DMS153 (cell line): ENCODE measurements at places on chromosomes 7 and 10.

DNA sequence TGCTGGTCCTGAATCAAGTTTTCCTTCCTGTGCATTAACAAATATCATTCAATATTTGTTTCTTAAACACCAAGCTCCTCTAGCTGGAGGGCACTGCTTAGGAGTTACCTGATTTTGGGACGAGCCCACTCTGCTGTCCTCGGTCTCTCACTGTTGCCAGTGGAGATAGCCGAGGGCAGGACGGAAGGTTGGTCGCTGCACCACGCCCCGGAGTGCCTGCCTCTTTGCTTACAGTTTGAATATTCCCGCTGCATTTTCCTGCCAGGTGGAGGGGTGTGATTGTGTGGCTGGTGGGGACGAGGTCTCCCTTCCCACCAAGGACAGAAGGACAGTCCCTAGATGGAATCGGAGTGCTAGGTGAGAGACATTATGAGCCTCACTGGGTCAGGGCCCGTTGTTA, 201.5 kb downstream of the DNAJB6 start:
- DNase-seq, result no peak

DNA sequence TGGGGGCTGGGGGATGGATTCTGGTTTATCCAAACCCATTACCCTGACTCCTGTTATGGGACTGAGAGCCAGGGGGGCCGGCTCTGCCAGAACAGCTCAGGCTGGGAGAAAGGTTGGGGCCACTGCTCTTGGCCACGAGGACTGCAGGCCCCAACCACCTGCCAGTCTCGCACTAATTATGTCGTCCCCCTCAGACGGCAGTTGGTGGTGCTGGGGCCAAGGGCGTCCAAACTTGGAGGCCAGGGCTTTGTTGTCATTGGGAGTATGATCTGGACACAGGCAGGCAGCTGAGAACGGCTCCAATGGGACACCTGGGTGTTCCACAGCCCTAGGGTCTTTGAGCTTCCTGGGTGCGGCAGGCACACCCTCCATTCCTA, 34.7 kb downstream of the DRGX start:
- no peak for DNase-seq

DNA sequence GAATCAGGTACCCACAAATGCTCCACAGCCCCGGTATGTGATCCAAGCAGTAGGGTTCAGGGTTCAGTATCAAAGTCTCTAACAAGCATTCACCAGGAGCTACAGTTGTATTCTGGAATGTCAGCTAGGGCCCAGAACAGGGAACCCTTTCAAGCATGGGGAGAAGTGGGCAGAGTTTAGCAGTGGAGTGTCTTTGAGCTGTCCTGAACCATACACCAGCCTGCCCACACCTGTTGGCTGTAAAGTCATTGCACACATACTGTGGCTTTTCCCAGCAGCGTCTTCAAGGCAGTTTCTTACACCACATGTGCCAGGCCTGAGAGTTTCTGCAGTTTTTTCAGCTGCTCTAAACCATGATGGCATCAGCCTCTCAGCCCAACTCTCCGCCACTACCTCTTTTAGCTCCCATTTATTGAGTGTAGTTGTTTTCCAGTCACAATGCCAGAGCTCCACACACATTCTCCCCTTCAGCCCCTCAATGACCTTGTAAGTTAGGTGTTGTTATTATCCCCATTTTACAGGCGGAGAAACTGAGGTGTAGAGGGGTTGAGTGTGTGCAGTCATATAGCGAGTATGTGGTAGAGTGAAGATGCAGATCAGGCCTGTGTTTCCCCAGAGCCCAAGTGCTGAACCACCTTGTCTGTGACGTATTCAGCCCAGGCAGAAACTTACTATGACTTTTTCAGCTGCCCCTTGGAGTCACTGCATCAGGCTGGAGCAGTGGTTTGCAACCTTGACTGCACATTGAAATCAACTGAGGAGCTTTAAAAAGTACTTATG, 83.1 kb downstream of the CHN2 start:
- no peak for DNase-seq

DNA sequence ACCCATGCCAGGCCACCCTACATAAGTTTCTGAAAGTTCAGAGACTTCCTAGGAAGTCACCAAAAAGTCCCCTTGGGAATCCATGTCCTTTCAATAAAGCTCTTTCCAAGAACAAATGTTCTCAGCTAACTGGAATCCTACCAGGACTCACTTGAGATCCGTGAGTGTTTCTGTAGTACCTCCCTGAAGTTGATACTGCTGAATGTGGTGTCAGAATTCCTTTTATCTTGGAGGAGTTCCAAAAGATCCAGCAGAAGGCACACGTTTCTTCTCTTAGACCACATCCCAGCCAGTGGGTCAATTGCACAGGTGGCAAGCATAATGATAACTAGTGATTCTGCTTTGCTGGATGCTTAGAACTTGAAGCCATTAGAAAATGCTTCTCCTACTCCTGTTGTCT, 689.7 kb upstream of the IGFBP3 start:
- no peak for DNase-seq

DNA sequence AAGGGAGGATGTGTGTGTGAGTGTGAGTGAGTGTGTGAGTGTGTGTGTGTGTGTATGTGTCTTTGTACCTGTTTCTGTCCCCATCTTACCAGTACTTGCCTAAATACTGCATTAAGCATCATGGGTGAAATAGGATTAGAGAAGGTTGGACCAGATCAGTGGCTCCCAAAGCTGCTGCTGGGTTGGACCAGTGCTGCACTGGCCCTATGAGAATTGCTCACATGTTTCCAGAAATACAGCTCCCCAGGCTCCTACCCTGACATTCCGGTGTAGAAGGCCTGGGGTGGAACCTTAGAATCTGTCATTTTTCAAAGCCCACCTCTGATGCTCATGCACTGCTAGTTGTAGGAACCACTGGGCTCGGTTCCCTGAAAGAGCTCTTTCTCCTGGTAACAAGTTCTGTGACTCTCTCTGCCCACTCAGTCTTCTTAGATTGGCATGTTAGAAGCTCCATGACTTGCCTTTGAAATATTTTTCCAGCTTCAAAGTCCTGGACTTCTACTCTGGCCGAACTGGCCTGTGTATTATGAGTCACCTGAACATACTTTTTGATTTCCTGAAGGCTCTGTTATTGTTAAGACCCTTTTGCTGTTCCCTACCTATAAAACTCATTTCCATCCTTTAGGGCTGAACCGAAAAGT, 224.7 kb downstream of the CUX1 start:
- no peak for DNase-seq

- DNase-seq, result no peak
Measured at GRCh38 chr7:151700586-151701165, 176.2 kb downstream of the PRKAG2 start.

GRCh38 chr10:103580011-103580410, 86.5 kb downstream of the NEURL1 start:
- no peak for DNase-seq

- DNase-seq, result no peak
Measured at GRCh38 chr10:60908031-60908430, 36.0 kb downstream of the RHOBTB1 start.

GRCh38 chr7:80330434-80330833, 181.4 kb downstream of the GNAT3 start:
- no peak for DNase-seq

DNA sequence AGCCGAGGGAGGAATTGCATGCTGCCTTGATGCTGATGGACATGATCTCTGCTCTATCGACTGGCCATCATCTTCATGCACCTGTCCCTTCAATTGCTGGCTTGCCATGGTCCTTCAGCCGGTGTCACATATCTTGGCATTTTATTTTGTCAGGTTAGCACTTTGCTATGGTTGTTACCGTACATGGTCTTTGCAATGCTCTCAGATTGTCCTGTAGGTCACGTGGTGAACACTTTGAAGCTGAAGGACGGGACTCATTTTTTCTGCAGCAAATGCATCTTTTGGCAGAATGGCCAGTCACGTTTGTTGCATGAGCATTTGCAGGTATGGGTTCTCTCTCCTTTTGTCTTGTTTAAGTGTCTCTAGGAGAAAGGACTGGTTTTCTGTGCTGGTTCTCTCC, 326.8 kb upstream of the SHH start:
- DNase-seq, result no peak

DNA sequence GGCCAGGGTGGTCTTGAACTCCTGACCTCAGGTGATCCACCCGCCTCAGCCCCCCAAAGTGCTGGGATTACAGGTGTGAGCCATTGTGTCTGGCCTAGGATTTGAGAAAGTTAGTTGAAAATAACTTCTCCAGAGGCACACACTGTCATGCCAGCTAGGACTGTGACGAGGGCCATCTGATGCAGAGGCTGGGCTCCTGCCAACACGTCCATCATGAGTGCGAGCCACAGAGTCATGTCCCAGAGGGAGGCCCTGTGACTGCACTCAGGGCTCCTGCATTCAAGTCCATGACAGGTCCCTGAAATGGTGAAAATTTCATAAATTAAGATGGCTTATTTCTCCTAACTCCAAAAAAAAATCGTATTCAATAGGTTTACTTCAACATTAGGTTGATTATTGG, 17.1 kb downstream of the C10orf120 start:
- no peak for DNase-seq

DNA sequence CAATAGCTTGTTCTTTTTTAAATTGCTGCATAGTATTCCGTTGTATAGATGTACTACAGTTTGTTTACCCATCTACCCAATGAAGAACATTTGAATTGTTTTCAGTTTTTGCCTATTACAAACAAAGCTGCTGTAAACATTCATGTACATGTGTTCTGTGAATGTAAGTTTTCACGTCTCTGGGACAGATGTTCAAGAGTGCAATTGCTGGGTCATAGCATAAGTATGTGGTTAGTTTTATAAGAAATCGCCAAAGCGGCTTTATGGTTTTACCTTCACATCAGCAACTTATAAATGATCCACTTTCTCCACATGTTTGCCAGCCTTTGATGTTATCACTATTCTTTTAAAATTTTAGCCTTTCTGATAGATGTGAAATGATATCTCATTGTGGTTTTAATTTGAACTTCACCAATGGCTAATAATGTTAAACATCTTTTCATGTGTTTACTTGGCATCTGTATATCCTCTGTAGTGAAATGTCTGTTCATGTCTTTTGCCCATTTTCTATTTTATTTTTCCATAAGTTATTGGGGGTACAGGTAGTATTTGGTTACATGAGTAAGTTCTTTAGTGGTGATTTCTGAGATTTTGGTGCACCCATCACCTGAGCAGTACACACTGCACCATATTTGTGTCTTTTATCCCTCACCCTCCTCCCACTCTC, 73.5 kb downstream of the TBXAS1 start:
- no peak for DNase-seq

- no peak for DNase-seq
Measured at GRCh38 chr7:93894966-93895640, 4.5 kb upstream of the TFPI2 start.

- DNase-seq, result no peak
Measured at GRCh38 chr7:37193087-37193774, 255.4 kb downstream of the ELMO1 start.

GRCh38 chr7:125396466-125397151, 467.0 kb upstream of the POT1 start:
- no peak for DNase-seq

- DNase-seq, result no peak
Measured at GRCh38 chr10:30455816-30456215, 21.8 kb downstream of the MAP3K8 start.

DNA sequence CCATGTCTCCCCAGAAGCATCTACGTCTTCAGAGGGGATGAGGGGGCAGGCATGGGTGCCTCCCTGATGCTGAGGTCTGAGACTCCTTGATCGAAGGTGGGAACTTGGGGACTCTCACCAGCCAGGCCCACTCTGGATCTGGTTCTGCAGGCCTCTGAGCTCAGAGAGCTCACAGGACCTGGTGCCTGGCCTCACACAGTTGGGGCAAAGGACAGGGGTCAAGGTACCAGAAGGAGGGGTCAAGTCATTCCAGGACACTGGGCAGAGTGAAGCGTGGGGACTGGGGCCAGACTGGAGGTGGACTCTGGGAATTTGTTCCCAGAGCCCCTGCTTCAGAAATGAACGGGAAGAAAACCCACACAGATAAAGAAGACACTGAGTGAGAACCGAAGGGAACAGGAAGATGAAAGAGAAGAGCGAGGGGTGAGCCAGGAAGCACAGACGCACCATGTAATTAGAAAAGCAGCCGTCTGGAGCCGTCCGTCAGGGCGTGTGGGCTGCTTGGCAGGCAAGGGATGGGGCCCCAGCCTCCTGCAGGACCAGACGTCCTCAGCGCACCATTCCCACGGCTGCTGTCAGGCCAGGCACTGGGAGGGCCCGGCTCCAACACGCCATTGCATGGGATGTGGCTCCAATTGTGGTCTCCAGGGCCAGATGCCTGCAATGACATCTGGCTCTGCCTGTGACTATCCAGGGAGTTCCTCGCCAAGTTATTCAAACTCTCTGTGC, 47.7 kb downstream of the ZCCHC24 start:
- no peak for DNase-seq

DNA sequence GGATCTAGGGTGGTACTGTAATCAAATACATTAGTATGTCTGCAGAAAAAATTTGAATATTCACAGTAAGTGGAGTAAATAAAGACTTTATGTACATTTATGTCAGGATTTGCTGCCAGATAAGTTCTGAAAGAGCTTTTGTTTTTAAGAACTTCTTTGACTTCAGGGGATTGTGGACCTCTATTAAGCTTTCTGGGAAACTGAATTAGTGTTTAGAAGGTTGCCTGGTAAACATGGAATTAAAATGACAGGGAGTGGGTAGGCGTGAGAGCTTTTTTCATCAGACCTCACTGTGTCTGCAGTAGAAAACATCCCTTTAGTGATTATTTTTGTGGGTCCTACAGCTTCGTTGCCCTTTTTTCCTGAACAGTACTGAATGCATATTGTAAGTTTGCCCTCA, 15.7 kb downstream of the SDHAF3 start:
- no peak for DNase-seq

DNA sequence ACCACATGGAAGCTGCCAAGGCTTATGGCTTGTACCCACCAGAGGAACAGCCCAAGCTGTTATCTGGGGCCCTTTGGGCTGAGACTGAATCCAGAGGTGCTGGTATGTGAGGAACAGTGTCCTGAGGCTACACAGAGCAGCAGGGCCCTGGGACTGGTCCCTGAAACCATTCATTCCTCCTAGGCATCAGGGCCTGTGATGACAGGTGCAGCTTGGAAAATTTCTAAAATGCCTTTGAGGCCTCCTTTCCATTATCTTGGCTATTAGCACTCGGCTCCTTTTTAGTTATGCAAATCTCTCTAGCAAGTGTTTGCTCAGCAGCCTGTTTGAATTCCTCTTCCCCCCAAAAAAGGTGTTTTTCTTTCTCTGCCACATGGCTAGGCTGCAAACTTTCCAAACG, 1151.7 kb upstream of the LRRN3 start:
- no peak for DNase-seq

DNA sequence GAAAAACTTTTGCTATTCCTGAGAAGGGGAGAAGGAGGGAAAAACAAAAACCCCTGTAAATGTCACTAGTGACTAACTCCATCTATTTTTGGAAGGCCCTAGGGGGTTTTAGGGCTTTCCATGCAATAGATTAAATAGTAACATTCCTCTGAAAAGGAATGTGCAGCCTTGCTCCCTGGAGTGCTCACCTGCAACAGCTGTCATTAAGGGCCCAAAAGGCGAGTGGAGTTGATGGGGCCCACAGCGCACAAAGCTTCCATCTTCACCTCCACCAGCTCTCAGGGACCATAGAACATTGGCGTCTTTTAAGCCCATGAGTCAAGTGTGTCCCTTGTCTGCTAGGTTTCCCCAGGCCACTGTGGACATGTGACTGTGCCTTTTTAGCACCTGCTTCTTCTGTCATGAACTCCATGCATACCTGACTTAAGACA, 58.0 kb upstream of the IL6 start:
- no peak for DNase-seq
